ENCODE measurements at places on chromosomes 12 and 14. TPM values are rescaled to one million over a fixed set of nuclear protein-coding genes. Genes with fewer than 3 reads are reported as not detected.
A peak's percentile ranks its signal among the peaks of the same experiment; 100 is the strongest.

DNA sequence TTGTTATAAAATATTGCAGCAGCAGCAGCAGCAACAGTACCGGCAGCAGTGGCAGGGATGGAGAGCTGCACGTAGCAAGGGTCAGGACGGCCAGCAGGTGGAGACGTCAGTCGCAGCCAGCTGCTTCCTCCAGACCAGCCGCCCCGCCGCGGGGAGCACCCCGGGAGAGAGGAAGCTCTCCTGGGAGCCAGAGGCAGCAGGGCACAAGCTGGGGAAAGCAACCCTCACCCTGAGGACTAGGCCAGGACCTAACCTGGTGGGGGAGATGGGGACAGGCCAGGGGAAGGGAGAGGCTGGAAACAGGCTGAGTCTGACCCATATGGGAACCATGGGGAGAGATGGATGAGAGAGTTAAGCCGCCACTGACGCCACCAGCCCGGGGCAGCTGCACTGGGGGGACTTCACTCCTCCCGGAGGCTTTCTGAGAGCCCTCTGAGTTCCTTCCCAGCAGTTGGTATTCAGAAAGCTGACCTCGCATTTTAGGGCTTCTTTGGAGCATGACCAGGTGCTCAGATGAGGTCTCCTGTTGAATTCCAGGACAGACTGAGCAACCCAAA lies 56.3 kb downstream of the SPTB start:
- DNase-seq: peak; percentile 27

DNA sequence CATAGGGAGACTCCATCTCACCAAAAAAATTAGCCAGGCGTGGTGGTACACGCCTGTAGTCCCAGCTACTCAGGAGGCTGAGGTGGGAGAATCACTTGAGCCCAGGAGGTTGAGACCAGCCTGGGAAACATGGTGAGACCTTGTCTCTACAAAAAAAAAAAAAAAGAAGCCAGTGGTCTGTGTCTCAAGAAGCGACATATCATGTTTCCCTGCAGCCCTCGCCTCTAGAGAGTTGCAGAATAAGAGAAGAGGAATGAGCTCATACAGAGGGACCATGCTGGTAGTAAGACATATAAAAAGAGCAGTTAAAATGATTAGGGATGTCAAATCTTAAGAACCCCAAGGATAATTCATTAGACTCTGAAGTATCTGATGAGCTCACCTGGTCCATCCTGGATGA lies 39.4 kb upstream of the BICDL1 start:
- no peak for DNase-seq

GRCh38 chr12:12718853-12719252 lies 1.7 kb downstream of the CDKN1B start:
- peak; percentile 24 for DNase-seq

DNA sequence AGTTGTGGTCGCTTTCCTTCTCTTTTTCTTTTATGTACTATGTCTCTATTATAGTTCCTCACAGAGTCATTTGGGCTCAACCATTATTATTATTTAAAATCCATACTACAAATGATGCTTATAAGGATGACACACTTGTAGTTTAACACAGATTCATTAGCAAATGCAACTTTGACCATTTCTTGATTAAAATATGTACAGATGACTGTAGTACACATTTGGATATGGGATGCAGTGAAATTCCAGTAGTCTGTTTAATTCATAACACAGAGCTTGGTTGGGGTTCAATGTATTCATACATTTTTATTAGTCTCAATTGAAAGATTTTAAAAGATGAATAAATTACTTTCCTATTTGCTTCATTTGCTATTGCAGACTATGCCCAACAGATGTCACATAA lies 30.0 kb downstream of the SLC38A1 start:
- no peak for DNase-seq

APOF gene
- total RNA-seq: not detected

DNAH10 gene
- total RNA-seq: 0.32 TPM
